Stimulated activated CD8-positive, alpha-beta memory T cell treated with anti-CD3 and anti-CD28 coated beads, Interleukin-4, amount 100 ng/mL, for 1 hour (primary cell): ENCODE measurements at places on chromosomes 4 and X.

- DNase-seq: no peak
Measured at GRCh38 chrX:11665168-11666111, at the start of gene ARHGAP6. Gene ARHGAP6 (minus strand): TSS chrX:11665920. CDS start chrX:11664828, 1,092 bp downstream.

DNA sequence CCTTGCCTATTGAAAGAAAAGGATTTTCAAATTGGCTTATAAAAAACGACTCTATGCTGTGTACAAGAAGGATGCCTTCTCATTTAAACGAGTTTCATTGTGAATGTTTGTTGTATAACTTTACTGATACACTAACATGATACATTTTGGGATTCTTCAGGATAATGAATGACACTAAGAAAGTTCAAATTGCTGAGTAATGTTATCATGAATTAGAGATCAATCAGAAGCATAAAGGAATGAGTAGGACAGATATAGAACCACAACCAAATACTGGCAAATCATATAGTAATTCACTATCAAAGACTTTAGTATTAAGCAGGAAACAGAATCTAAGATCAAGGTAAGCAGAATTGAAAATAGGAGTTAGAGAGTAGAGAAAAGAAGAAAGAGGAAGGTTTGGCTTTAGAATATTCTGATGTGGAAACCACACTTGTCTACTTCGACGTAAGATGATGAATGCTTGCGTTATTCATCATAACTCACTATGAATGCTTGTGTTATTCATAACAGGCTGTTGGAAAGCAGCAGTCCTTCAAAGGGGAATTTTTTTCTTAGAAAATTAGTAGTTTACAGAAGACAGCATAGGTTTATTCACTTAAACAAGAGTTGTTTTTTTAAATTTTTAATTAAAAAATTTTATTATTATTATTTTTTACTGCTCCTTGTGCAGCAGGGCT, 13.4 kb downstream of the CCDC158 start:
- DNase-seq: no peak

- DNase-seq: no peak
Measured at GRCh38 chrX:110315551-110315950, 2.3 kb downstream of the AMMECR1 start.

DNA sequence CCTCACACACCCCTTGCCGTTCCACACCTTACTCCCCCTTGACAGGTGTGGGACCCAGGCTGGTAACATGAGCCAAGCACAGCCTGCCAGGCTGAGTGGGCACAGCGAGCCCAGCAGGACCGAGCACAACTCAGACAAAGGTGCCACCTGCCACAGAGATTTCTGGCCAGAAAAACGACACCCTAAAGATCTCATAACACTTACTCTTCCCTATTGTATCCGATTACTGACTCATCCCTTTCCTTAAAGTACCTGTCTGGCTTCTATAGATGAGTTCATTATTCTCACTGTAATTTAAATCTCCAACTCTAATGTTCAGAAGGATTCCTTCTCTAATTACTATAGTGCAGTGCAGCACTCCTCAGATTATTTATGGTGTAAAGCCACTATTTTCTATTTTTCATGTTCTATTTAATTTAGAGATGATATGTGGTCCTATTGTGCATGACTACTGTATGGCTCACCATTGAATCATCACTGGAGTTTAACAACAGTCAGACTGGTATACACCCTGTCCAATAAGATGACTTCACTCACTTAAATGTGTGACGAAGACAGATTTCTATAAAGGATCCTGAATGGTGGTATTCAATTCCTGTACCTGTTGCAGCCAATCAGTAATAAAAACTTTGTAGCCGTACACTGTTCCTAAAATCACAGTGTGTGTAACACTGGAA, 7.6 kb upstream of the SYTL5 start:
- no peak for DNase-seq

DNA sequence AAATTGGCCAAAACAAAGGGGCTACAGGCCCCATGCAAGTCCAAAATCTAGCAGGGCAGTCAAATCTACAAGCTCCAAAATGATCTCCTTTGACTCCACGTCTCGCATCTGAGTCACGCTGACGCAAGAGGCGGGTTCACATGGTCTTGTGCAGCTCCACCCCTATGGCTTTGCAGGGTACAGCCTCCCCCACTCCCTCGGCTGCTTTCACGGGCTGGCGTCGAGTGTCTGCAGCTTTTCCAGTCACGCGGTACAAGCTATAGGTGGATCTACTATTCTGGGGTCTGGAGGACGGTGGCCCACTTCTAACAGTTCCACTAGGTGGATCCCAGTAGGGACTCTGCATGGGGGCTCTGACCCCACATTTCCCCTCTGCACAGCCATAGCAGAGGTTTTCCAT, 99.2 kb upstream of the KCNIP4 start:
- no peak for DNase-seq

GRCh38 chrX:87434618-87435017, 83.0 kb upstream of the KLHL4 start:
- no peak for DNase-seq

- DNase-seq: no peak
Measured at GRCh38 chr4:39571504-39571903, 44.3 kb upstream of the UGDH start.

- no peak for DNase-seq
Measured at GRCh38 chrX:32745323-32745722, 466.0 kb downstream of the DMD start.

DNA sequence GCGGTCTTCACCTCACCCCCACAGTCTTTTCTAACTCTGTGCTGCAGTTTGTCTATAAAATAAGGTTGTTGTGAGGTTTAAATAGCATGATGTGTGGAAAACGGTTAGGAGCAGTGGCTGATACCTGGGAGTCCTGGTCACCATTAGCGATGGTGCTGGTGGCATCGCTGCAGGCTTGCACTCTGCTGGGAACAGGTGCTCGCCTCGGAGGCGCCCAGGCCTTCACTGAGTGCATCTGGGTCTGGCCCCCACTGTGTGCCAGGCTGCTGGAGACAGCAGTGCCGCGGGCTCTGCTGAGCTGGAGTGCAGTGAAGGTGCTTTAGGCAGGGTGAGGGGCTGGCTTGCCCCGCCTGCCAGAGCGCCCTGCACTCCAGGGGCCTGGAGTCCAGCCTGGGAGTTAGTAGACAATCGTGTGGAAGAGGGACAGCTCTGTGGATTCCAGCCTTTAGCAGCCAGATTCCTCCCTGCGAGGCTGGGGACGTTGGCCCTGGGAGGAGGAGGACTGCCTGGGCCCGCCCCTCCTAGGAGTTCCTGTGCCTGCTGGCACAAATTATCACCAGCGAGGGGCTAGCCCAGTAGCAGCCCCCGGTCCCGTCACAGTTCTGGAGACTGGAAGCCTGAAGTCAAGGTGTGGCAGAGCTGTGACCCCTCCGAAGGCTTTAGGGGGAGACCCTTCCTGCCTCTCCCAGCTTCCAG, 7.3 kb downstream of the RGS12 start:
- DNase-seq: no peak

DNA sequence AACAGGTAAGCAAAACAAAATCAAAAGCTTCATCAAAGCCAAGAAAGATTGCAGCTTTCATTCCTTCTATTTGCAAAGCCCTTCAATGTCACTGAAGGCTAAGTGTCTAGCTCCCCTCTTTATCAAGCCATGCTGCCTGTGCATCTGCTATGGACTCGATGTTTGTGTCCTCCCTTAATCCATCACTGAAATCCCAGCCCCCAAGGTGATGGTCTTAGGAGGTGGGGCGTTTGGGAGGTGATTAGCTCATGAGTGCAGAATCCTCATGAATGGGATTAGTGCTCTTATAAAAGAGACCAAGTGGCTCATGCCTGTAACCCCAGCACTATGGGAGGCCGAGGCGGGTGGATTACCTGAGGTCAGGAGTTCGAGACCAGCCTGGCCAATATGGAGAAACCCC, 6.9 kb upstream of the TRIM2 start:
- no peak for DNase-seq

- no peak for DNase-seq
Measured at GRCh38 chr4:26877406-26877805, 16.8 kb downstream of the STIM2 start.

- no peak for DNase-seq
Measured at GRCh38 chr4:133147921-133148689, 989 bp upstream of the PCDH10 start.
